ENCODE measurements at places on chromosomes 12 and 14. TPM values are rescaled to one million over a fixed set of nuclear protein-coding genes. Genes with fewer than 3 reads are reported as not detected.

SYT1 gene
- total RNA-seq, result 1.9 TPM

INHBC gene
- not detected for total RNA-seq

KLHDC2 gene
- 39.6 TPM for total RNA-seq

CD27 gene
- not detected for total RNA-seq

KRT5 gene
- total RNA-seq, result 12,774 TPM

STXBP6 gene
- not detected for total RNA-seq

KRT6C gene
- 11.7 TPM for total RNA-seq

MUCL1 gene
- total RNA-seq, result not detected

TMEM30B gene
- 13.0 TPM for total RNA-seq

FSCB gene
- total RNA-seq, result not detected

PIANP gene
- not detected for total RNA-seq

FBRSL1 gene
- total RNA-seq, result 27.3 TPM

RNASE1 gene
- total RNA-seq, result not detected

MYL2 gene
- total RNA-seq, result not detected

MARCHF9 gene
- total RNA-seq, result 9.1 TPM

FZD10 gene
- 0.04 TPM for total RNA-seq

FAM90A1 gene
- total RNA-seq, result not detected

MYH6 gene
- not detected for total RNA-seq

COX8C gene
- total RNA-seq, result not detected

TSPAN19 gene
- total RNA-seq, result 0.55 TPM

MORN3 gene
- not detected for total RNA-seq

MEG3 gene
- total RNA-seq, result 3.8 TPM

PTPRR gene
- total RNA-seq, result not detected

ACOT2 gene
- 12.5 TPM for total RNA-seq

SYCP3 gene
- total RNA-seq, result not detected

NAV3 gene
- total RNA-seq, result 28.6 TPM

NRXN3 gene
- 0.27 TPM for total RNA-seq

NKX2-1 gene
- not detected for total RNA-seq

AHNAK2 gene
- 198 TPM for total RNA-seq

EXD2 gene
- 19.3 TPM for total RNA-seq

CCDC88C gene
- 0.86 TPM for total RNA-seq

TMEM132C gene
- not detected for total RNA-seq

TTLL5 gene
- total RNA-seq, result 20.7 TPM

POLE gene
- total RNA-seq, result 19.7 TPM

Data from hair follicular keratinocyte (primary cell).